ENCODE measurements at places on chromosomes 4 and X.

DNA sequence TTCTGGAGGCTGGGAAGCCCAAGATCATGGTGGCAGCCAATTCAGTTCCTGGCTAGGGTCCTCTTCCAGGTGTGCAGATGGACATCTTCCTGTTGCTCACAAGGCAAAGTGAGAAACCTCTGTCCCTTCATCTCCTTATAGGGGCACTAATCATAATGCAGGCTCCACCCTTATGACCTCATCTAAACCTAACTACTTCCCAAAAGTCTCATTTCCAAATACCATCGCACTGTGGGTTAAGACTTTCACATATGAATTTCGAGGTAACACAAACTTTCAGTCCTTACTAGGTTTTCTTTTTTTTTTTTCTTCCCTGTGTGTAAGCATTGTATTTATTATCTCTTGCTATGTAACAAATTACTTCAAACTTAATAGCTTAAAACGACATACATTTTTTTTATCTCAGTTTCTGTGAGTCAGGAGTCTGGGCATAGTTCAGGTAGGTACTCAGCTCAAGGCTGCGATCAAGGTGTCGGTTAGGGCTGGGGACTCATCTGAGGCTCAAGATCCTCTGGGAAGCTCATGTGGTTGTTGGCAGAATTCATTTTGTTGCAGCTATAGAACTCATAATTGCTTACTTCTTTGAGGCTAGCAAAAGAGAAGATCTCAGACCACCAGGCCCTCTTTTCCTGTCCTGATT lies 204.7 kb upstream of the STK26 start:
- peak; percentile 11 for DNase-seq

GRCh38 chr4:15658136-15658770 lies 3.1 kb upstream of the FBXL5 start:
- DNase-seq = no peak

- DNase-seq = no peak
These were observed 109.7 kb downstream of the SNCA start for GRCh38 chr4:89727238-89727637.

DNA sequence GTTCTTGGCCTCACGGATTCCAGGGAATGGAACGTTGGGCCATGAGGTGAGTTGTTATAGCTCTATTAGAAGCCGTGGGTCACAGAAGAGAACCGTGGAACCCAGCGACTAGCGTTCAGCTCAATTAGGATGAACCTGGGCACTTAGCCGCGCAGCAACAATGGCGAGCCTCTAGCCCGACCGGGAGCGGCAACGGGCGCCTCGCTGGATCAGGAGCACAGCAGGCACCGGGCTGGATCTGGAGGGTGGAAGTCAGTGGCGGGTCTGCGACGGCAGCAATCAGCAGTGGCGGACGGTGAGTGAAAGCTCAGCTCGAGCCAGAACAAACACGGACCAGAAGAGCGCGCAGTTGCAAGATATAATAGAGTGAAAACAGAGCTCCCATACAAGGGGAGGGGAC lies 34.2 kb downstream of the AGA start:
- no peak for DNase-seq

GRCh38 chr4:86403575-86403974 lies 43.7 kb upstream of the MAPK10 start:
- no peak for DNase-seq

DNA sequence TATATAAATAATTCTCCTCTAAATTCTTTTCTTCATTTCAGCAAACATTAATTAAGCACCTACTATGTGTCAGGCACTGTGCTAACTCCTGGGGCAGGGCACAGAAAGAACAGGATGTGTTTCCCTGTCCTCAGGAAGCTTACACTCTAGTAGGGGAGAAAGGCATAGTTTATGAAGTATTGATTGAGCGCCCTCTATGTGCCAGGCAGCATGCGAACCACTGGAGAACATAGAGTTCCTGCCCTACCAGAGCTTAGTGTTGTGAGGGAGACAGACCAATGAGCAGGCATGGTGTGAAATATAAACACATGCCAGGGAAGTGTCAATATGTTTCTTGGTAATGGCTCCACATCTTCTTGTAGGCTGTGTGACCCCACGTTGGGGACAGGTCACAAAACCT lies 3.7 kb downstream of the ADGRG4 start:
- DNase-seq = no peak

- no peak for DNase-seq
These were observed 170.2 kb downstream of the RAPGEF2 start for GRCh38 chr4:159273141-159273438.

DNA sequence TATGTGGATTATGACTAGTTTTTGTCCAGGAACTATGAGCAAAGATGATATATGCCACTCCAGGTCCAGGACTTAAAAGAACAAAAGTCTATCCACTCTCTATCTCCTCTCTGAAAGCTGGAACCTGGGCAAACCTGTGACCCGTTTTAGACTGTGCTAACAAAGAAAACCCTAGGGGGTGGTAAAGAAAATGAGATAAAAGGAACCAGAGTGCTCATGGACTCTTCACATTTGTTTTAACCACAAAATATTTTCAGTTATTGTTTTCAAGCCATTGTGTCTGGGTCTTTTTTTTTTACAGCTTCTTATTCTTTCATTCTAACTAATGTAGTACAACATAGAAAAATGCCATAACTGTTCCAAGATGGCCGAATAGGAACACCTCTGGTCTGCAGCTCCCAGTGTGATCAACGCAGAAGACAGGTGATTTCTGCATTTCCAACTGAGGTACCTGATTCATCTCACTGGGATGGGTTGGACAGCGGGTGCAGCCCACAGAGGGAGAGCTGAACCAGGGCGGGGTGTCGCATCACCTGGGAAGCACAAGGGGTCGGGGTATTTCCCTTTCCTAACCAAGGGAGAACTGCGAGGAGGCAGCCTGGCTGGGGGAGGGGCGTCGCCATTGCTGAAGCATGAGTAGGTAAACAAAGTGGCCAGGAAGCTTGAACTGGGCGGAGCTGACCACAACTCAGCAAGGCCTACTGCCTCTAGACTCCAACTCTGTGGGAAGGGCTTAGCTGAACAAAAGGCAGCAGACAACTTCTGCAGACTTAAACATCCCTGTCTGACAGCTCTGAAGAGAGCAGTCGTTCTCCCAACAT lies 45.1 kb downstream of the CHM start:
- no peak for DNase-seq

- DNase-seq = no peak
These were observed 419.6 kb upstream of the CPEB2 start for GRCh38 chr4:14582677-14583076.

Measured in activated CD4-positive, alpha-beta T cell treated with anti-CD3 and anti-CD28 coated beads, Interleukin-10, Interleukin-2, amounts not matched to agents 100 ng/mL and 50 ng/mL, durations not matched to agents 16 hours and 8 hours (primary cell).